GM12891 (cell line): ENCODE measurements at places on chromosomes 5 and 9.

- DNase-seq: no peak
Observed at GRCh38 chr5:79795764-79796398, 106.2 kb downstream of the CMYA5 start.

- no peak for DNase-seq
Observed at GRCh38 chr5:68983043-68983442, 110.8 kb upstream of the SLC30A5 start.

DNA sequence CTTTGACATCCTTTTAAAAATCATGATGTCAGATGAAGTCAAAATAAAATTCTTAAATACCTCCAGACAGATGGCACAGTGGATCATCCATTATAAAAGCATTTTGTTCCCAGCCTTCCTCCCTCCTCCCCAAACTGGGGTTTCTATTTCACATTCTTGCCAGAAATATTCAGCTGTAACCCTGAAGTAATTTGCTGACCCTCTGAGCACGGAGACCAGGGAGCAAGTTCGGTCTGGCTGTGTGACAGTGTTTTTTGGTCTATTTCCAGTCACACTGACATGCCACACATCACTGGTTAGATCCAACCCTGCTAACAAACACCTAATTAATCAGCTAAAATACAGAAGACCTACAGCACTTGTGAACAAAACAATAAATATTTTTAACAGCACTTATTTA is 126.2 kb upstream of the DMRT1 start:
- DNase-seq: no peak

DNA sequence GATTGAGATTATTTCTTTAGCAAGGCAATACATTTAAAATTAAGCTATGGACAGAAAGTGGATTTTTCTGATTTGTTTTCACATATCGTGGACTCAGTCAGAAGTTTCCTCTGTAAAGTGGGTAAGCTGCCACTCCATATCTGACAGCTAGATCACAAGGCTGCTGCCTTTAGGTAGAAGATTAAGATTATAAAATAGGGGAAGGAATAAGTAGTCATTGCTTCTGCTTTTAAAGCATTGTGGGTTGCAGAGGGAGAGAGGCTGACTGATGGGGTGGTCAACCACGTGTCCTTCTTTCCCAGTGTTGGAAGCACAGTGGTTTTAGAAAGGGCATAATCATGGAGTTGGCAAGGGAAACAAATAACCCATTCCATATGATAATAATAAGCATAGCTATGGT is 74.3 kb upstream of the MOCS2 start:
- no peak for DNase-seq

- DNase-seq: no peak
Observed at GRCh38 chr9:116008278-116008677, 145.3 kb upstream of the PAPPA start.

GRCh38 chr9:97848480-97849237 is 4.4 kb upstream of the FOXE1 start:
- DNase-seq: no peak

- DNase-seq: no peak
Observed at GRCh38 chr5:151262532-151262931, 9.5 kb downstream of the GM2A start.

DNA sequence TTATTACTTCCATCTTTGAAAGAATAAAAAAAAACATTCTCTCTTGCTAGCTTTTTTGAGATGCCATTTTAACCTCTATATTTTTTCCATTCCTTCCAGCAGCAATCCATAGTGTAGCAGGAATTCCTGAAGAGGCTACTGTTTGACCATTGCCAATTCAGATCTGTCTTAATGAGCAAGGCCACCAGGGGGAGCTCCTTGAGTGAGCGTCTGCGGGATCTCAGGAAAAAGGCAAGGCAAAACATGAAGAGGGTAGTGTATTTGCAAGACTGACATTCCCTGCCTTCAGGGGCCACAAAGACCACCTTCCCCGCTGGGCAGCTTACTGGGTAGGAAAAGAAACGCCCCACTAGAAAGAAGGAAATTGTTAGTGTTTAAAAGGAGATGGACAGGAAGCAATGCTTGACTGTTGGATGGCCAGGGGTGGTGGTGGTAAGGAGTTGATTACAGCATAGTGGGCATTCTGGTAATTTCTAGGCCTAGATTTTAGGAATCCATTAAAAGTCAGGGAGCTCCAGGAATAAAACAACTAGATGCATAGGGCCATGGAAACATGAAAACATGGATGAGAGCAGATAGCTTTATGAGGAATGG is 206.6 kb upstream of the HAPLN1 start:
- peak; percentile 1 for DNase-seq

DNA sequence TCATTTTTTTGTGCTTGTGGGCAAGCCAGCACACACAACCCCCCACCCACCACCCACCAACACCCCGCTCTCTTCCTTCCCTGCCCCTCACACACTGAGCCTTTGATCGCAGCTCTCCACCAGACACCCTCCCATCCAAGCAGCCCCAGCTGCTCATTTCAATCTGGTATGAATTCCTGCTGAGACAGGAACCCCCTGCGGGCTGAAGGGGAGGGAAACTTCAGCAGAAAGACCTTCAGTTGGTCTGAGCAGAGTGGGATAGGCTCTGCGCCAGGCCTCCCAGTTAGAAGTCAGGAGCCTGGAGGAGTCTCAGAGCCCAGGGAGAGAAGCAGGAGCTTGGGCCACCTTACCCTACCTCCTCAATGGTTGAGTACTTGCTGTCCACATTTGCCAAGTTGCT is 7.2 kb downstream of the PCDHGC5 start:
- no peak for DNase-seq

DNA sequence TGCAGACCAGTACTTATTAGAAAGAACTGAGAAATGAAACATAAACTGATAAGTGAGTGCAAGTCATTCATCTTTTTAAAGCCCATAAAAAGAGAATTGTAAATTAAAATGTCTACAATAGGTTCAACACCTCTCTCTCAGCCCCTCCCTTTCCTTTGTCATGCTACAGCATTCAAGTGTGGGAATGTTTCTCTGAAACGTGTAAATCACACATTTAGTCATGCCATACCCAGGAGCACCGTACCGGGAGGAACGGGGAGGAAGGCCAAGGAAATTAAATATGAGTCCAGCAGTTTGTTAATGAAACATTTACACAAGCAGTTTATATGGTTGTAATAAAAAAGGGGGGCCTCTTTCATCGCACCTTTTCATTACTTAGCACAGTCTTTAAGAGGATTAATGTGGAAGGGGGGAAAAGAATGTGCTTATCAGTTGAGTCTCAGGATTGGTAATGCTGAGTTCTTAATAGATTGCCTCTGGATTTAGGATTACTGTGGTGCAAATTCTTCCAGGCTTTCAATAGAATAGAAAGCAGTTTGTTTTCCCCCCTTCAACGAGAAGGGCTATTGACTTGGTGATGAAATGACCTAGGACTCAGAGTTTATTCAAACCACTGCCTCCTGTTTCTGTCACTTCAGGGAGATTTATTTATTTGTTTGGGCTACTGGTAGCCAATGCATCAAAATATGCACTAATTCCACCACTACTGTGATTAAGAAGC is 176.0 kb upstream of the ZNF608 start:
- no peak for DNase-seq

- DNase-seq: no peak
Observed at GRCh38 chr5:122981846-122982245, 54.7 kb downstream of the PPIC start.

- no peak for DNase-seq
Observed at GRCh38 chr9:135563039-135563476, 1.5 kb downstream of the PAEP start.

GRCh38 chr5:137216976-137217598 is 282.0 kb downstream of the SPOCK1 start:
- no peak for DNase-seq

DNA sequence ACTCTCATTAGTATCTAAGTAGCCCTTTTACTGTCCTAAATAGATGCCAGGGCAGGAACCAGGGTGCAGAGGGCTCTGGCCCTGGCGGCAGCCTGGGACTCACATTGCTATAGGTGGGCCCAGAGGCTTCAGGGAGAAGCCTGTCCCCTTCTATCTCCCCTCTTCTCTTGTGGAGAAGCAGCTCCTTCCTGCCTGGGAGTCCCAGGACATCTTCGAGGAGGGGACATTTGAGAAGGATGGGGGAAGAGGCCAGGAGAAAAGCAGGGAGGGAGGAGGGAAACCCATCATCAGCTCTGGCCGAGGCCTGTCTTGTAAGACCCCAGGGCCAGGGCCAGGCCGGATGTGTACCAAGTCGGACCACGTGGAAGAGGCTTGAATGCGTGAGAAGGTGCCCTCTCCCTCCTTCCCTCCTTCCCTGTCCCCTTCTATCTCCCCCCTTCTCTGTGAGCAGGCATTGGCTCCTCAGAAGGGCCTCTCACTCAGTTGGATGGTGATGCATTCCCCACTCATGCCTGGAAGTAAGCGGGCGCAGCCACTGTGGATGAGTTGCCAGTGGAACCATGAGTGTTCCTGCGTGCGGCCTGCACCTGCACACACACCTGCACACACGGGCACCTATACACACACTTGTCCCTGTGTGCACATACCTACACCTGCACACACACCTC is 20.7 kb upstream of the LPCAT1 start:
- DNase-seq: no peak

GRCh38 chr9:37542895-37543294 is 33.3 kb downstream of the FBXO10 start:
- DNase-seq: no peak

GRCh38 chr5:144142824-144143162 is 27.7 kb downstream of the YIPF5 start:
- DNase-seq: no peak

DNA sequence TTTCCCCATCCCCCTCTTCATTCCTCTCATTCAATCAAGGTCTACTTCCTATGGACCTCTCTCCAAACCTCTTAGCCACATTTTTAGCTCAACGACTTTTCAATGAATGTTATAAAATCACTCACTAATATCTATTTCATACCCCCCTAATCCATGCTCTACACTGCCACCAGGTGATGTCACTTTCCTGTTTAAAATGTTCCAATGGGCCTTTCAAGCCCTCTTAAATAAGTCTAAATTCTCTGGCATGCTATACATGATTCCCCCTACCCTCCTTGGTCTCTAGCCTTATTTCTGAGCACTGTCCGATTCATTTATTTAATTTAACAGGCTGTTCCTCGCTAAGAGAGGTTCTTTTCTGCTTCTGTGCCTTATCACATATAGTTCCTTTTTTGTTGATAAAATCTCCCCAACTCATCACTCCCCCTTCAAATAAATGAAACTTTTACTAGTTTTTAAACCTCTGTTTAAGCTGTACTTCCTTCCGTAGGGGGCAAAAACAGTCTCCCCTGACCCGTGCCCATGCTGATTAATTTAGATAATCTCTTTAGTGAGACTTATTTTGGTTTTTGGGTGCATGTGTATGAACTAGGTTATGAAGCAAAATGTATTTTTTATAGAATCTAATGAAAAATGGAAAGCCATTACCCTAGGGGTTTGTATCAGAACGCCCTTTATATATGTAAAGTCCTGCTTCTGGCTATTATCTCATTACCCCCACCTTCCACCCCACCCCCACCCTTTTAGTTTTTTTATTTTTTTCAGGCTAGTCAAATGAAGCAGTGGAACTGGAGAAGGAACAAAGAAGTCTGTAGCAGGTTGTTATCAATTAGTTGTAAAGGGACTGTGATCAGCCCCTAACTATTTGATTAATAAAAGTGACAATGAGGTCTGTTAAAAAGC is 9.0 kb downstream of the ABHD17B start:
- DNase-seq: no peak

GRCh38 chr5:72255237-72255636 is 64.8 kb downstream of the MRPS27 start:
- no peak for DNase-seq

DNA sequence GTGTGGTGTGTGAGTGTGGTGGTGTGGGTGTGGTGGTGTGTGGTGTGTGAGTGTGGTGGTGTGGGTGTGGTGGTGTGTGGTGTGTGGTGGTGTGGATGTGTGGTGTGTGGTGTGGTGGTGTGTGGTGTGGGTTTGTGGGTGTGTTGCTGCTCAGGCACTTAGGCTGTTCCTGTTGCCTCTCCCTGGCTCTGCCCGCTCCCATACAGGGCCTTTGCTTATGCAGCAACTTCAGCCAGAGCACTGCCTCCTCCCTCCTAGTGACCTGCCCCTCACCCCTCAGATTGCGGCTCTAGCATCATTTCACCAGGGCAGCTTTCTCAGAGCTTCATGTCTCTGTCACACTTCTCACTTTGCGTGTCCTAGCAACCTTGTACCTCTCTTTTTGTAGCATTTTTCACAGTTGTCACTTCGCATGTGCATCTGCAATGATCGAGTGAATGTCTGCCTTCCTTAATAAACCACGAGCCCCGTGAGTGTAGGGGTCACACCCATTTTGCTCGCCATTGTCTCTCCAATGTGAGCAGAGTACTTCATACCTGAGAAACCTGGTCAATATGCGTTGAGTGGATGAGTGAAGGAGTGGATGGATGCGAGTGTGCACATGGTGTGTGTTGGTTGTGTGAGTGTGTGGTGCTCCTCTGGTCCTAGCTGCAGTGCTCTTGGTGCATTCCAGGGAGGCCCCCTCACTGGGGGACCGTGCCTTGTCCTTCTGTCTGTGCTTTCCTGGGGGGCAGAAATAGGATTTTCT is 167.9 kb upstream of the PANK3 start:
- no peak for DNase-seq

DNA sequence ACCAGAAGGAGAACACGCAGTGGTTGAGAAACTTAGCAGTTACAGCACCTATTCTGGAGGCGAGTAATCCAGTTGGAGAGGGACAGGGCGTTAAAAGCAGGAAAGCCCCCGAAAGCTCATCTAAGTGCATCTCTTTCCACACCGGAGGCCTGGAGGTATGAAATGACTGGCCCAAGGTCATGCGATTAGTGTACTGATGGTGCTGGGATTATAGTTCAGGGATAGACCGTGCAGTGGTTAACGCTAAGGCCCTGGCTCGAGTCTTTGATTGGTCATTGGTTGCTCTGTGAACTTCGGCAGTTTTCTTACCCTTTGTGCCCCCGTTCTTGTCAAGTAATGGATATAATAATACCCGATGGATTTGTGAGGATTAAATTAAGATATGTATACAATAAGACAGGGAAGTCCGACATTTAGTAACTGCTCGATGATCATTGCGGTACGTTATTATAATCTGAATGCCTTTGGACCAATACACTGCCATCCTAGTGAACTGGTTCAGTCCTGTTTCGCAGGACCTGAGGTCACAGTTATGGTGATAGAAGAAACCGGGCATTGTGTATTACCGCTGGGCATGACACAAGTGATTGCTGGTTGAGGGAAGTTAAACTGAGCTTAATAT is 960 bp downstream of the CANX start:
- DNase-seq: no peak

DNA sequence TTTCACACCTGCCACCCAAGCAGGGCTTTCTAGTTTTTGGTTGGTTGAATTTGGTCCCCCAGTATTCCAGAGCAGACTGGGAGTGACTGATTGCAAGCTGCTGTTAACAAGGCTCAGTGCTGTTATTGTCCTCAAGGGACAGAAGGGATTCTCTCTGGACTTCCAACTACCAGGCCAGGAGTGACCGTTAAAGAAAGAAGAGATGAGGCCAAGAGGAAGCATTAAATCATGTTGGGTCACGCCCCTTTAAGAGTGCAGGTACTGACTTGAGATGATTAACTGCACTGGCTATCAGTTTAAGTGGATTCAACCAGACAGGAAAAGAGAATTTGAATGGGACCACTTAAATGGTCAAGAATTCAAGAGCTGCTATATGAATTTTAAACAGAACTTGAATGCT is 220.8 kb upstream of the PCSK5 start:
- DNase-seq: no peak

- DNase-seq: no peak
Observed at GRCh38 chr9:93205045-93205768, 21.3 kb downstream of the WNK2 start.
